CMK (cell line): ENCODE measurements at places on chromosomes 1 and 21.

DNA sequence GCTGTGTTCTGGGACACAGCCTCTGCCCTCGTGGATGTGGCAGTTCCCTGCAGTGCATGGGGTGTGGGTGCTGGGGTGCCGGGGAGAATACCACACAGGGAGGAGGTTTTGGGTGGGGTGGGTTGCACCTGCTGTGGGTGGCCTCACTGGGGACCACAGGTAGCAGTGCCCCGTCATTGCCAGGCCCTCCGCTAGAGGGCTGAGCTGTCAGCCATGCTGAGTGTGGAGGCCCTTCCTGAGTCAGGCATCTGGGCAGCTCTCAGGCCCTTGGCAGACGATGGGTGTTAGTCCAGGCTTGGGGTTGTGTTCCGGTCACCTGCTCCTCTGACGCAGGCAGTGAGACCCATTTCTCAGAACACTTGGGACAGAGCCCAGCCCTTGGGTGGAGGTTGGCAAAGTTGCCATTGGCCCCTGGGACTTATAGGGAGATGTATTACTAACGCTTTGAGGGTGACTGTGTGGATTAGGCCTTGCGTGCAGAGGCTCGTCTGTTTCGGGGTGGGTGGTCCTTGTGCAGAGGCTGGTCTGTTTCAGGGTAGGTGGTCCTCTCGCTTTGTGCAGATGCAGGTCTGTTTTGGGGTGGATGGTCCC is 23.9 kb downstream of the PCNT start:
- DNase-seq, result no peak

- DNase-seq, result no peak
These were observed 113.1 kb downstream of the SLC45A1 start for GRCh38 chr1:8431019-8431418.

GRCh38 chr1:151070474-151071276 is at the start of gene GABPB2:
GABPB2 (plus strand) TSS chr1:151070761; CDS start chr1:151088190, 17,429 bp downstream.
- DNase-seq, result peak; percentile 91

GRCh38 chr21:39093526-39093925 is 89.7 kb downstream of the PSMG1 start:
- DNase-seq, result no peak

- no peak for DNase-seq
These were observed 34.7 kb downstream of the PTPRU start for GRCh38 chr1:29270929-29271521.

GRCh38 chr1:208038303-208038702 is 127.4 kb upstream of the CD34 start:
- DNase-seq, result no peak

DNA sequence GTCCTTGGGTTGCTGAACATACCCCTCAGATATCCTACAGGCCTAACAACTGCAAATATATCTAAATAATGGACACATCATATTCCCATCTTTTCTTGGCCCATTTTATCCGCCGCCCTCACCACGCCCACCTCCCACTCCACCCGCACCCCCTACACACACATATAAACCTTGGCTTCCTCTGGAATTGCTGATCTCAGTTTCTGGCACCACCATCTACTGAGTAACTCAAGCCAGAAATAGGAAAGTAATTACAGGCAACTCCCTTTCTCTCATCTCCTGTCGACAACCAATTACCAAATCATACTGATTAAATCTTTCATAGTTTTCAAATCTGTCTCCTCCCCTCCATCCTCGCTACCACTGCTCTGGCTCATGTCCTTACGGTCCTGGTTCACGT is 4.7 kb downstream of the RGS8 start:
- DNase-seq, result no peak

GRCh38 chr1:173925306-173926242 is 8.4 kb upstream of the SERPINC1 start:
- DNase-seq, result no peak

- DNase-seq, result no peak
These were observed 170.6 kb upstream of the RUNX1 start for GRCh38 chr21:35219719-35220118.

GRCh38 chr1:243903895-243904294 is 53.9 kb upstream of the AKT3 start:
- DNase-seq, result no peak

DNA sequence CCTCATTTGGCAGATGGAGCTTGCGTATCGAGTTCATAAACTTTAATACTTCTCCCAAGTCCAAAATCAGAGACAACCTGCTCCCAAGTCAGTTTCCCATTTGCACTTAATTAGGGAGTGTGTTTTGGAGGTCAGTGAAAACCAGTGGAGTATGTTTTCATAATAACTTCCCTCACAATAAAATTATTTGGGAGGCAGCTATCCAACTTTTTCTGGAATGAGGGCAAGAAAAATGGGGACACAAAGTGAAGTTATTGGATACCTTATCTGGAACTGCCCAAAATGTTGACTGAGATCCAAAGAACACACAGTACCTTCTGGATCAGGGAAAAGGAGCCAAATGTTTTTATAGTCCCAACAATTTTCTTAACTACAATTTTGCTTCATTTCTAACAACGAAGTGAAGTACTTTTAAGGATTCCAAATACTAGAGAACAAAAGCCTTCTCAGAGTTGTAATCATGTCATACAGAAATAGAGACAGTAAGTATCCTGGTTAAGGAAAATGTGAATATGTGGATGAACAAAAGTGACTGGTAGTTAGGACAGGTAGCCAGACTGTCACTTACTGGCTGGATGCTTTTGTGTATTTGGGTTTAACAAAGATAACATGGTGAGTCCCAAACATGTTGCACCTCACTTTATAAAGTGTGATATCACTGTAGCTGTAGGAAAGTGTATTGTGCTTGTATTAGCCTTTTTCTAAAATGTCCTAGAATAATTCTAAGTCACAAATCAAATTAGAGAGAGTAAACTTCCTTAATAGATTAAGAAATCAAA is 325.0 kb downstream of the HLX start:
- no peak for DNase-seq

DNA sequence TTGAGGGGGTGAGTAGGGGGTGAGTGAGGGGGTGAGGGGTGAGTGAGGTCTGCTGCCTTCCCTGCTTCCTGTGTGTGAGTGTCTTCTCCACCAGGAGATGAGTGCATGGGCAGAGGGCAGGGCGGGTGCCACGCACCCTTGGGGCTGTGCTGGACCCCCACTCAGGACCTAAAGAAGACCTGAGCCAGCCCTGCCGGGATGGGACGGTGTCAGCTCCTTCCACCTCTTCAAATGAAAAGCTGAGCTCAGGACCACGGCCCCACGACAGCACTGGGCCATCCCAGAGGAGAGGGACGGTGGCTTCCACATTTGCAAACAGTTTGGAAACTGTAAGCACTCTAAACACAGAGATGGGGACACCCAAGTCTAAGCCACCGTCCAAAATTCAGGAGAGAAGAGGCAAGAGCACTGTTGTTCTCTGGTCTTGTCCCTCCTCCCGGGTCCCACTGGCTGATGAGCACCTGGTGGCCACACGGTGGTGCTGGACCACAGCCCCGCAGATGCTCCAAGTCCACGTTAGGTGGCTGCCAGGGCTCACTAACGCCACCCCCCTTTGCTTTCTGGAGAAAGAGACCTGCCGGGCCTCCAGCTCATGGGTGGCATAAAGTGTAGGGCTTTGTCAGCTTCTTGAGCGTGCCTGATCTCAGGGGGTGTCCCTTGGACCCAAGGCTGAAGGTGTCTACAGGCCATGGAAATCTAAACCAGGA is 32.1 kb downstream of the TMPRSS2 start:
- no peak for DNase-seq

- DNase-seq, result no peak
These were observed 25.7 kb downstream of the ZBTB18 start for GRCh38 chr1:244076740-244077139.

GRCh38 chr1:48739091-48739490 is 37.6 kb downstream of the BEND5 start:
- no peak for DNase-seq

DNA sequence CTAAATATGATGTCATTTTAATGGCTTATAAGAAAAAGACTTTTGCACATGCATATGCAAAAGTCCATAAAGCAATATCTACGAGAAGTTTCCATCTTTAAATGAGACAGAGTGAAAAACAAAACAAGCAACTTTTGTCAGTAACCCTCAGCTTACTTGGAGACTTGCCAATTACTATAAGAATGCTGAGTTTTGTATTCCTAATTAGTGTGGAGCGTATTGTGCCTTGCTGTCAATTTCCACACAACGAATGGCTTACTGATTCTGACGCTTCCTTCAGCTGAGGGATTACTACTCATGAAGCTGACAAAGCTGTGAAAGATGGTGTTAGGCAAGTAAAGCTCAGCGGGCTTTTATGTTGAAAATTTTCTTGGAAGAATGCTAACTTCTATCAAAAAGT is 440.4 kb upstream of the ADAMTS5 start:
- no peak for DNase-seq

- DNase-seq, result no peak
These were observed 21.0 kb upstream of the PCBP3 start for GRCh38 chr21:45622416-45623097.

DNA sequence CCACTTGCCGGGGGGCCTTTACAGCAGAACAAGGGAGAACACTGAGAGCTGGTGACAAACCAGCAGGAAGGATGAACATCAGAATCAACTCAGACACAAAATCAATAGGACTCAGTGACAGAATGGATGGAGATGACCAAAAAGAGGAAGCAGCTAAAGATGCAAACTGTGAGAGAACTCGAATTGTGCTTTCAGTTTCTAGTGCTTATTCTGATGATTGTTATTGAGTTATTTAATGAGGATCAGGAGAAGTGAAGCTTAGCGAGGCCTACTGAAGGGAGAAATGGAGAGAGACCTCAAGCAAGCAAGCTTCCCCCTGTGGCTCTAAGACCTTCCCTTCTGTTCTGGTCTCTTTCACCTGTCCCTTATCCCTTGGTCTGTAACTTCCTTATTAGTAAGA is 30.3 kb upstream of the TMEM125 start:
- no peak for DNase-seq

DNA sequence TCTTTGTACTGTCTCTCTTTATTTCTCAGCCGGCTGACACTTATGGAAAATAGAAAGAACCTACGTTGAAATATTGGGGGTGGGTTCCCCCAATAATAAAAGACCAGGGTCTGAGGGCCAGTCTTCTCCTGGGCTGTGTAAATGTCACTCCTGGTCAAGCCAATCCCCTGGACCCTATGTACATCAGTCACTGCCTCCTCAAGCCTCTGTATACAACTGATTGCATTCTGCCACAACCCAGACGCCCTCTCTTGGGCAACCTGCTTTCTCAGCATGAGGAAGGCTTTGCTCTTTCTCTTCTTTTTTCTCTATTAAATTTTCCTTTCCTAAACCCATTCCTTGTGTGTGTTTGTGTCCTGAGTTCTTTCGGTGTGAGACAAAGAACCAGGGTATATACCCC is 84.1 kb upstream of the SERBP1 start:
- DNase-seq, result no peak

GRCh38 chr1:182288749-182289604 is 102.6 kb downstream of the GLUL start:
- no peak for DNase-seq

- no peak for DNase-seq
These were observed 194.8 kb downstream of the NFIA start for GRCh38 chr1:61277121-61277690.

DNA sequence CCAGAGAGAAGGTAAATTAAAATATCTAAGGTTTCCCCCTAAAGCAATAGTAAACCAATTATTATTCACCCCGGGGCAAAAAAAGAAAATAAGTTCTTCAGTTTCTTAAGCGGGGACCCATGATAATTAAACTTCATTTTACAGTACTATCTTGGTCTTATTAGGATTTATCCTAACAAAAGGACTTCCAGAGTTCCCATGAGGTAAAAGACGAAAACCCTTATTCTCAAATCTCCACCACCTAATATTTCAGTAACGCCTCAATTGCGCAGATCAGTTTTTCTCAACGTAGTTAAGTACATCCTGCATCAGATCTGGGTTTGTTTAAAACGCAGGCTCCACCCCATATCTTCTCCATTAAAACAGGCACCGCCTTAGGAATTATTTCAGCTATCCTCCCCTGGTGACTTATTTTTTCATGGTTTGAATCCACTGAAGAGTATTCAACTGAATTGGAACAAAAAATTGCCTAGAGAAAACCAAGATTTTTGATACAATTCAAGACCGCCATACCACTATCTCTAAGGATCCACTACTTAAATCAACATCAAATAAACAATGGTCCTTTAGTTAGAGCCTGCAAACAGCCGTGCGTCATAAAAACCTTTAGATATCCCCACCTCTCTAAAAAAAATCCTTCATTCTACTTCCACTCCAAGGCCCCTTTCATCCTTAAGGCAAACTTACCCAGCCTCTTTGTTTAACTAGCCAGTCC is 1.7 kb downstream of the MCL1 start:
- DNase-seq, result no peak

DNA sequence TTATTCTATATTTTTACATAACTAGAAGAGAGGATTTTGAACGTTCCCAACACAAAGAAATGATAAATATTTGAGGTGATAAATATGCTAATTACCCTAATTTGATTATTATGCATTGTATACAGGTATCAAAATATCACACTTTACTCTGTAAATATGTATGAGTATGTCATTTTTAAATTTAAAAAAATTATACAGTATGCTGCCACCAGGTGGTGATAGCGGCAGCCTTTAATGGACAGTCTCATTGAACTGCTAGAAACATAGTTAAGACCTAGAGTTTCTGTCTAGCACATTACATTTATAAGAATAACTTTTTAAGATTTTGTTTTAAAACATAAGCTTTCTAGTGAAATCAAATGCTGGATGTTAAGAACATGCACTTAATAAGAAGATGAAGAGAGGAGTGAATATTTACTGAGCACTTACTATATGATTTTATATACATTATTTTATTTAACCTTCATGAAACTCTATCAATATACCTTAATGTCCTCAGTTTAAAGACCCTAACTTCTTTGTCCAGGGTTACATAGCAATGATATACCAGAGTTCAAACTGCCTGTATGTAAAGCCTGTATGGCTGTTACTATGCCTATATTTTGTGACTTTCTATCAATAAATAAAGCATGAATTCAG is 207.1 kb downstream of the NUF2 start:
- DNase-seq, result no peak

- no peak for DNase-seq
These were observed 45.4 kb upstream of the SYT6 start for GRCh38 chr1:114199017-114199594.

- DNase-seq, result no peak
These were observed 128.1 kb upstream of the ZNF648 start for GRCh38 chr1:182189535-182190066.

DNA sequence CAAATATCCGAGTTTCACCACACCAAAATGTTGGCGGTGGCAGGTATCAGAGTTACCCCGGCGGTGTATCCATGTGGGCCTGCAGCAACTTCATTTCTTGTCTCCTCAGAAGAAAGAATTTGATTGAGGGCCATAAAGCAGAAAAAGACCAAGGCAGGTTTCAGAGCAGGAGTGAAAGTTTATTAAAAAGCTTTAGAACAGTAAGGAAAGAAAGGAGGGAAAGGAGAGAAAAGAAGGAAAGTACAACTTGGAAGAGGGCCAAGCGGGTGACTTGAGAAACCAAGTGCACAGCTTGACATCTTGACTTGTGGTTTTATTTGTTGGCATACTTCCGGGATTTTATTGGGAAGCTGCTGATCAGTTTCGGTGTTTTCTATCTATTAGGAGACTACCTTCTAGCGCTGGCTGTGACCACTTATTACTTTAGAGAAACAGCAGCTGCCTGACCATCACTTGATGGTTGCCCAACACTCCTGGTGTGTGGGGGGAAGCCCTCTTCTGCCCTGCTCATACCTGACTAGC is 75.5 kb upstream of the RAB3GAP2 start:
- no peak for DNase-seq

- DNase-seq, result no peak
These were observed 18.8 kb upstream of the ARTN start for GRCh38 chr1:43914576-43915525.

- no peak for DNase-seq
These were observed 13.1 kb upstream of the HEYL start for GRCh38 chr1:39652554-39652953.

- DNase-seq, result no peak
These were observed 50.6 kb downstream of the SLC19A1 start for GRCh38 chr21:45491623-45492022.
